ENCODE measurements at places on chromosomes 12 and 14.
A peak's percentile ranks its signal among the peaks of the same experiment; 100 is the strongest.

DNA sequence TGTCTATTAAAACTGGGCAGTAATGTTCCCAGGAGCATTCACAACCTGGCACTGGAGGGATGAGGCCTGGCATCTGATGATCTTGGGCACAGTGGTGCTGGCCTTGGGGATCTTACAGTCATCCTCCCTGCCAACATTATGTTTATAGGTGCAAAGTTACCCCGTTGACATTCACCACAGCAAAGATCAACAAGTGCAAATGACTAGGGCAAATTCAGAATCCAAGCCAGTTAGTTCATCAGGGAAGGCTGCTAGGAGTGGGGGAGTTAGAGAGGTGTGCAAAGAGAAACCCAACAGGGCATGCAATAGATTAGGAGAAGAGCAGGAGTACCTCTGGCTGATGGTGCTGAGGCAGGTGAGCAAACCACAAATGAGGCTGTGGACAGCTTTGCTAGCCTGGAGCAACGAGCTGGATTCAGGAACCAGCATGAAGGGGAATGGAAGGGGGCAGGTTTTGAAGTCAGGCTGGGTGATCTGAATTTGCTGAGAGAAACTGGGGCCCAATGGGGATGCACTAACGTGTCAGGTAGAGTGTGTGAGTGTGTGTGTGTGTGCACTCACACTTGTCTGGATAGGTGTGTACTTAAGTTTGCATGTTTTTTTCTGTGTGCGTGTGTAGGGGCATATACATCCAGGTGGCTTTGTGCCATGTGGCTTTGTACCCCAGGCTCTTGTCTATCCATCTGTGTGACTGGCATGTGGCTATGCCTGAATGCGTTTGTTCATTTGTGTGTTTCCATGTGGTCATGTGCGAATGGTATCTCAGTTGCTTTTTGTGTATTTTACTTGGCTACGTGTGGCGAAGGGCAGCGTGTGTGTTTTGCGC lies 1.6 kb downstream of the CISTR start:
- DNase-seq = no peak

GRCh38 chr12:8664228-8664913 lies 1.7 kb upstream of the MFAP5 start:
- DNase-seq = no peak

GRCh38 chr12:65630555-65630954 lies 193.7 kb upstream of the HMGA2 start:
- DNase-seq = no peak

DNA sequence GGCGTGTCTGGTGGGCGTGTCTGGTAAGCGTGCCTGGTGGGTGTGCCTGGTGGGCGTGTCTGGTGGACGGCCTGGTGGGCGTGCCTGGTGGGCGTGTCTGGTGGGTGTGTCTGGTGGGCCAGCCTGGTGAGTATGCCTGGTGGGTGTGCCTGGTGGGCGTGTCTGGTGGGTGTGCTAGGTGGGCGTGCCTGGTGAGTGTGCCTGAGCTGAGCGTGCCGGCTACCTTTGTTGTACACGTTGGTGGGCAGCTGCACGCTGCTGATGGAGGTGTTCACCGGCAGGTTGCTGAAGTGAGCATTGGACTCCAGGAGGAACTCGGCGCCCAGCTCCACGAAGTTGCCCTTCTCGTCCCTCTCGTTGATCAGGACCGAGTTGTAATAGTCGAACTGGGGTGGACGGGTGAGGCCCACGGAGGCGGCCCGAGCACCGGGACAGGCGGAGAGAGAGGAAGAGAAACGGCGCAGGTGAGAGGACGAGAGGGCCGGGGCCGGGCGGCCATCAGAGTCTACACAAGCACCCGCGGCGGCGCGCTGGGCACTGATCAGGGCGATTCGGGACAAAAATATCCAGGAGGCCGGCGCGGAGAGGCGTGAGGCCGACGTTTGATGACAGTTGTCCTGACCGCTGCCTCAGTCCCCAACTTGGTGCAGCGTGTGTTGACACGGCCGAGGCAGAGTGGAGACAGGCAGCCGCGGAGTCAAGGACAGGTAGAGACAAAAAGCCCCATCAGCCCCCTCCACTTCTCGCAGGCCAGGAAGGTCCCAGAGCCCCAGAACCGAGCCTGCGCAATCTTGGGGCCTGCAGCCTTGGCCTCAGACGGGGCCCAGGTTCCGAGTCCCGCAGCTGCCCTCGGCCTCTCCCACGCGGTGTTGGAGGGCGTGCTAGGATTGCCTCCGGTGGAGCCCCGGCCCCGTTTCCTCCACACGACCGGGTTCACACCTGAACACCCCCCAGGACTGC lies 10.5 kb downstream of the CACNA2D4 start:
- DNase-seq = peak; percentile 8

DNA sequence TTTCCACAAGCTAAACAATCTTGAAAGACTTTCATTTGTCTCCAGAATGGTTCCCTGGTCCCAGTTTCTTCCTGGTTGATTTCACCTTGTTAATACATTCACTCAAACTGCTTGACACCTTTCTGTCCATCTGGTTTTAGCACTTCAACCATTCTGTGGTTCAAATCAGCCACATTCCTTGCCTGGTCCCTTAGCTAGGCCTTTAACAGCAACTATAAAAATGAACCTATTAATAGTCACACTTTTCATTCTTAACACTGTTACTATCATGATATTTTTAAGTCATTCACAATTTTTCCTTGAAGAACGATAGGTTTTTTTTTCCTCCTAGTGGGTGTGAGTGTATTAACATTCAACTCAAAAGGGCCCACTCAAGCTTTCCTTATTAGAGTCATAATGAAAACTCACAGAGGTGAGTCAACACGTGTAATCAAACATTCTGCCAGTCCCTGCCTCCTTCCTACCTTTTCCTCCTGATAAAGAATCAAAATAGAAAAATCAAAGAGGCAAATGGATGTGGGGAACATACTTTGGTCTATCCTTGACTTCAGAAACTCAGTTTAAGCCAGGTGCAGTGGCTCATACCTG lies 34.4 kb upstream of the CCNT1 start:
- no peak for DNase-seq

DNA sequence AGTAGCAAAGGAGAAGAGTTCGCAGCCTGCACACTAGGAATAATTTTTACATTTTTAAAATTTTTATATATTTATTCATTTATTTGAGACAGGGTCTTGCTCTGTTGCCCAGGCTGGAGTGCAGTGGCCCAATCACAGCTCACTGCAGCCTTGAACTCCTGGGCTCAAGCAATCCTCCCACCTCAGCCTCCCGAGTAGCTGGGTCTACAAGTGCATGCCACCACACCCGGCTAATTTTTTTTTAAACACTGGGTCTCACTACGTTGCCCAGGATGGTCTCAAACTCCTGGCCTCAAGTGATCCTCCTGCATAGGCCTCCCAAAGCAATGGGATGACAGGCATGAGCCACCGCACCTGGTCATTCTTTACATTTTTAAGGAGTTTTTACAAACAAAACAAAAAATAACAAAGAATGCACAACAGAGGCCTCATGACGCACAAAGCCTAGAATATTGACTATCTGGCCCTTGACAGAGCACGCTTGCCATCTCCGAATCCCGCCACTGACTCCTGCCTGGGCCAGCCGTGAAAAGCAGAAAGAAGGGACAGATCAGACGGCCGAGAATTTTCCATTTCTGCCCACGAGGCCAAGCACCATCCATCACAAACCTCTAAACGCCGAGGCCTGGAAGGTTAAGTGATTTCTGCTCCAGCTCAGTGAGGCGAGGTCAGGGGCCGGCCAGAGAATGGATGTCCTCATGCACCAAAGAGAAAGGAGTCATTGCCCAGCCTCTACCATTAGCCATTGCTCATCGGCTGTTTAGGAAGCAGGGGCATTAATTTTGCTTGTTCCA lies 120.0 kb downstream of the SCARB1 start:
- no peak for DNase-seq

GRCh38 chr12:53069621-53070410 lies 9.4 kb downstream of the SPRYD3 start:
- no peak for DNase-seq

DNA sequence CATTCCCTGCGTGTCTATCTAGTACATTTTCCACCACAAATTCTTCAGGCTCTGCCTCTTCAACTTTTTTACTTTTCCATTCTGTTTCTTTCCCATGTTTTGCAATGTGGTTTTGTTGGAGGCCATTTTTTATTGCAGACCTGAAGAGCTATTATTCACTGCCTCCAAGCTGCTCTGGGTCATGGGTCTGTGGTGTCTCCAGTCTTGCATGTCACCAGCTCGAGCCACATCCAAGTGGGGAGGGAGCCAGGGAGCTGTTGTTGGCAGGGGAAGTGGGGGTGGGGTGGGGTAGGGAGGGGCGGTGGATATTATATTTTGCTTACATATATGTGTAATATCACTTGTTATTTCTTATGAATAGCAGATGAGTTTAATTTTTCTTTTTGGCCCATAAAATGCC lies 69.1 kb downstream of the VEZT start:
- DNase-seq = no peak

DNA sequence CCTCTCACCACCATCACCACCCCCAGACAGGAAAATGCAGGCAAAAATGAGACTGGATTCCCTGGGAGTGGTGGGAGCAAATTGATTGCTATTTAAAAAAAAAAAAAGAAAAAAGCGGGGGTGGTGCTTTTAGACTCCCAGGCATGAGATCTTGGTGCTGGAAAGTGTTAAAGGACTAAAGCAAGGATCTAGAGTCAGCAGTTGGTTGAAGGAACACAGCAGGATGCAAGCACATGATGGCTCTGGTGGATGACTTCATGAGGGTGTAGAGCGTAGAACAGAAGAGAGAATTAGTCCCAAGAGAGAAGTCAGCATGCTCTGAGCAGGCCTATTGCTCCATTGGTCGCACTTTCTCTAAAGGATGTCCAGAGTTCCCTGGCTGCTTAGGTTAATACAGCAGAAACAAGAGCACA lies 183.8 kb upstream of the HMGA2 start:
- DNase-seq = no peak

- DNase-seq = no peak
Observed at GRCh38 chr14:45906257-45906656, 653.3 kb upstream of the MIS18BP1 start.

GRCh38 chr12:46523863-46524770 lies 151.5 kb upstream of the SLC38A2 start:
- DNase-seq = peak; percentile 5

- no peak for DNase-seq
Observed at GRCh38 chr14:106846218-106846617, 1319.8 kb downstream of the TMEM121 start.

DNA sequence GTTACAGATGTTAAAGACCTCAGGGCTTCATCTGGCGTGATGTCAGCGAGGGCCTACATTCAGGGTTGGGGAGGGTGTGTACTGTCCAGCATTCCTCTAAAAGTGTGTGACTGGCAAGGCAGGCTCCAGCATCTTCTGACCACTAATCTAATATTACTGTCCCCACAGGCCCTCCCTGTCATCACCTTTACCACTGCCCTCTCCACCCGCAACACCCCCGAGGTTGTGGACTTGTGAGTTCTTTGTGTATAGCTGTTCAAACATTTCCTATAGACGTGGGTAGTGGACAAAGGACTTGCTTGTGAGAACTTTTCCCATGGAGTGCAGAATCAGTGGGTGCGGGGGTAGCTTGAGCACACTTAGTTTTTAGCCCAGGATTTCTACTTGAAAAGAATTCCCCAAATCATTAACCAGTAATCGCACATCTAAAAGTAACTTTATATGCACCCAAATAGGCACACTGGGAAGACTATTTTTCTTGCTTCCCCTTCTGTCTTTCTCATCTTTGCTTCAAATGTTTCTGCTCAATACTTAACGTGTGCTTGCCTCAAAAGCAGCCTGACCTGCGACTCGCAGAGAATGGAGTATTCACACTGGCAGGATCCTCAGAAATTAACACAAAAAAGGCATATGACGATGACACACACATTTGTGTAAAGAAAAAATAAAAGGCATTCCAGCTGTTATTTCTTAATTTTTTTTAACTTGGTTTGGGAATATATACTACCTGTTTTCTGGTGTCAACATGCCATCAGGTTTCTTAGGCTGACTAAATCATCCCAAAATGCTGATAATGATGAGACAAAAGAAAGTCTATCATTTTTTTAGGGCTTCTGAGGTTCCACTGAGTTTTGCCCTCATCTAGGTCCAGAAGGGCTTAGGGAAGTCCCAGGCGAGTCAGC lies 158.4 kb upstream of the HIF1A start:
- DNase-seq = no peak

DNA sequence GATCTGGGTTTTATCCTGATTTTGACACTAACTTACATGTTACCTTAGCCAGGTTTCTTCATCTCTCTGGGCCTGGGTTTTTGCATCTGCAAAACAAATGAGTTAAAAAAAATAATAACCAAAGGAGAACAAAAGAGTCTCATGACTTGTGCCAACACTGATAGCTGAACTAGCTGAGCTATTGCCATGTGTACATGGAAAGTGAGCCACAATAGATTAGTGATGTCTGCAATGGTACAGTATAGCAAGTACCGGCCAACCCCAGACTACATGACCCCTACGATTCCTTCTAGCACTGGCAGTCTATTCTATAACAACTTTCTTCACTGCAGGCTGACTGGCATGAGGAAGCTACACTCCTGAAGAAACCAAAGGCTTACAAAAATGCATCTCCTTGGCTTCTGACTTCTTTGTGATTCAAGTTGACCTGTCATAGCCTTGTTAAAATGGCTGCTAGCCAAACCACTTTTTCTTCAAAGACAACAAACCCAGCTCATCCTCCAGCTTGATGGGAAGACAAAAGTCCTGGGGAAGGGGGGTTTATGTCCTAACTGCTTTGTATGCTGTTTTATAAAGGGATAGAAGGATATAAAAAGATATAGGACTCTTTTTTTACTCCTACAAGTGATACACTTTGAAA lies 123.7 kb downstream of the DAD1 start:
- DNase-seq = no peak

DNA sequence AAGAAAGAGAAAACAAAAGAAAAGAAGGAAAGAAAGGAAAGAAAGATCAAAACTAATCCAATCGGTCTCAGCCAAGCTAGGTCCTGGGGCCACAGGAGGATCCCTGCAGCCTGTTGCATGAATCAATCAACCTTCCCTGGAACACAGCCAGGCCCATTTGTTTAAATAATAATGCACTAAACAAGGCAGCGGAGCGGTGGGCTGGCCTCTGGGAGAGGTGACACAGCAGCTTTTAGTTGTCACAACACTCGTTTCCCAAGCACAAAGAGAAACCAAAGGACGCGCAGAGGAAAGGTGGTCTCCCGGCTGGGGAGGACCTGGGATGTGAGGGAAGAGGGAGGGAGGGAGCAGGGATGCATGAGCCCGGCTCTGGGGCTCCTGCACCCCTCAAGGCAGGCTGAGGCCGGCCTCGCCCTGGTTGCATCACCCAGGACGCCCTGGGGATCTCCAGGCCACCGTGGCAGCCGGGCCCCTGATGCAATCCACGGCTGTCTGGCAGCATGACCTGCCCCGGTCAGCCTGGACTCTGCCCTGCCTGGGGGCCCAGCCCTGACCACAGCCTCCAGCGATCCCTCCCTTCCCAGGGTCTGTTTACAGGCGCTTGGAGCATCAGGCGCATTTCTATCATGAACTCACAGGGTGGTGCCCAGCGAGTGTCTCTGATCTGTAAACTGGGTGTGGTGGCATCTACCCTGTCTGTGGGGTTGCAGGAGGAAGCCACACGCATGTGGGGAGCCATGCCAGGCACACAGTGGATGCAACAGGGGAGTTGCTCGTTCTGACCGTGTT lies 32.5 kb downstream of the MMP17 start:
- no peak for DNase-seq

- no peak for DNase-seq
Observed at GRCh38 chr12:1878214-1878613, 40.2 kb downstream of the CACNA2D4 start.

All from stimulated activated CD8-positive, alpha-beta memory T cell treated with anti-CD3 and anti-CD28 coated beads, Interleukin-15, amount 100 ng/mL, for 1 hour (primary cell).